Activated T-helper 1 cell treated with anti-CD3 and anti-CD28 coated beads, Interleukin-12 subunit alpha, Interleukin-12 subunit beta, Interleukin-2, Interleukin-4 antibody, amounts not matched to agents 30 ng/mL and 10 ng/mL and 1 ng/mL, durations not matched to agents 14 hours and 24 hours and 36 hours (primary cell): ENCODE measurements at places on chromosomes 6 and 20.

GRCh38 chr6:130453230-130453629 lies 87.4 kb downstream of the TMEM200A start:
- DNase-seq, result no peak

DNA sequence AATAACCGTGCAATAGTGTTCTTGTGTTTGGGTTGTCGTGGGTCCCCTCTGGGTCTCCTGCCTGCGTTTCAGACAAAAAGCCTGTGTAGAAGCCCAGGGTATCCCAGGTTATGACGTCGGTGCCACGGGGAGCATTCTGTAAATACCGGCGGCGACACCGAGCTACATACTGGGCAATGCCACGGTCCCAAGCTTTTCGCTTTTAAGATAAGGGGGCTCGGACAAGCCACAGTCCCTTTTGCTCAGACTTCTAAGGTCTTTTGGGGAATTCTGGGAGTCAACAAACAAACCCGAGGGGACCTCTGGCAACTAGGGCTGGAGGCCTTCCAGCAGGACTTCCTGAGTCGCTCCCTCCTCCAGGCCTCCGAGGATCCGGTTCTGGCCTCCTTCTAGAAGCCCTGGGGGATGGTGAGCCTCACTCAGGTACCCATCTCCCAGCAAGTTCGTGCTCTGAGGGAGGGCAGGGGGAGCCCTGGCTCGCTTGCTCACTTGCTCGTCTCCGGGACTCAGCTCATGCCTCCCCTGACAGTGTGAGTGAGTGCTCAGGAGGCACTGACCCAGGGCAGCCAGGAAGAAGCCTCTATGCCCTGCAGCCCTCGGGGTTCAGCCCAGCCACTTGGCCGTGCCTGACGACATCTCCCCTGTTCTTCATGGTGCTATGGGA lies 62.4 kb upstream of the MRPS10 start:
- no peak for DNase-seq

- DNase-seq, result no peak
Measured at GRCh38 chr20:63330084-63330760, 30.9 kb downstream of the CHRNA4 start.

DNA sequence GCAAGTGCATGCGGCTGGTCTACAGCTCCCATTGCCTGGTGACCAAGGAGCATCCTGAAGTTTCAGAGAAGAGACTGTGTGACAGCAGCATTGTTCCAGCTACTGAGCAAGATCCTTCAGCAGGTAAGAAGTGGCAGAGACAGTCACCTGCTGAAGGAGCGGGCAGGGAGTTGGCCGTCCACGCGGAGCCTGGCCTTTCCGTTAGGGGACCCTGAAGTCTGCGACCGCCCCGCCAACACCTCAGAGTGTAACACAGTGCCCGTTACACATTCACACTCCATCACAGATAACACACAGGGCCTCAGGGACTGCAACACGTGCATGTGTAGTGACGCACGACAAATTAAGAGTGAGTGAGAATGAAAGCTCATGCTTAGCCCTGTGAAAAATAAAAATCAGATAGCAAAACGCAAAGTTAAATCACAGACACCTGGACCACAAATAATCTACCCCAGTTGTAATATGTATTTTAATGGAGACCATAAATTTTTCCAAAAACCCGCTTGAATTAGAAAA lies 94.2 kb downstream of the IRF4 start:
- no peak for DNase-seq

- DNase-seq, result no peak
Measured at GRCh38 chr6:143743301-143744166, 65.8 kb downstream of the PHACTR2 start.

GRCh38 chr6:27806981-27807440 lies 105.2 kb downstream of the OR2B2 start:
- no peak for DNase-seq

DNA sequence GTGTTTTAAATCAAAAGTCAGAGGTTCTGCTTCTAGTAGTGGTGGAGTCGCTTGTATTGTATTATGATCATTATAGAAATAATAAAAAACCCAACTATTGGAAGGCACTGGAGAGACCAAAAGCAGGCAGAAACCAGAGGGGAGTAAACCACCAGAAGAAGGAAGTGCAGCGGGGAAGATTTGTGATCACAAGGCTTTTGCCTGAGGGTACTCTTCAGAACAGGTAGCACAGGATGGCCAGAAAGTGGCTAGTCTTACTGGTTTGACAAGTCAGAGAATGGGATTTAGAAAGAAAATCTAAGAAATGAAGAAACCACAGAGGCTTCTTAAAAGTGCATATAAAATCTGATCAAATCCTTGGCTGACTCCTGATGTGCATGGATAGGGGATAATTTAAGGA lies 24.0 kb downstream of the MAPK13 start:
- DNase-seq, result no peak

- no peak for DNase-seq
Measured at GRCh38 chr6:33373960-33374910, 17.4 kb upstream of the KIFC1 start.
